ENCODE measurements at places on chromosomes 2 and 18.

GRCh38 chr18:7743256-7743655 is 176.1 kb downstream of the PTPRM start:
- no peak for DNase-seq

DNA sequence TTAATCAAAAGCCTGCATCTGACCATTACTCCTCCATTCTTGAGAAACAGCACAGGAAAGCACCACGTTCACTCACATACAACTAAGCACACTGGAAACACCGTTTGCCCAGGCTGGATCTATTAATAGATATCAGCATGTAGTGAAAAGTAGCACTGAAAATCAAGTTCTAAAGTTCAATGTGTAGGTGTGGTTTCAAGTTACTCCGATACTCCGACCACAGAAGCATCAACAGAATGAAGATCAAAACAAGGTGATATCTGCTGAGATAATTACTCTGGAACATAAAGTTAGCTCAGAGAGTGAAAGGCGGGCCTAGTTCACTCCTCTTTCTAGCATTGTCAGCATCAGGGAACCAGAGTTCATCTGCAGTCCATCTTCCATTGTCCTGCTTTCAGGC is 1367.4 kb upstream of the ACVR2A start:
- no peak for DNase-seq

- DNase-seq, result no peak
These were observed 75.4 kb upstream of the IGFBP5 start for GRCh38 chr2:216770717-216771116.

DNA sequence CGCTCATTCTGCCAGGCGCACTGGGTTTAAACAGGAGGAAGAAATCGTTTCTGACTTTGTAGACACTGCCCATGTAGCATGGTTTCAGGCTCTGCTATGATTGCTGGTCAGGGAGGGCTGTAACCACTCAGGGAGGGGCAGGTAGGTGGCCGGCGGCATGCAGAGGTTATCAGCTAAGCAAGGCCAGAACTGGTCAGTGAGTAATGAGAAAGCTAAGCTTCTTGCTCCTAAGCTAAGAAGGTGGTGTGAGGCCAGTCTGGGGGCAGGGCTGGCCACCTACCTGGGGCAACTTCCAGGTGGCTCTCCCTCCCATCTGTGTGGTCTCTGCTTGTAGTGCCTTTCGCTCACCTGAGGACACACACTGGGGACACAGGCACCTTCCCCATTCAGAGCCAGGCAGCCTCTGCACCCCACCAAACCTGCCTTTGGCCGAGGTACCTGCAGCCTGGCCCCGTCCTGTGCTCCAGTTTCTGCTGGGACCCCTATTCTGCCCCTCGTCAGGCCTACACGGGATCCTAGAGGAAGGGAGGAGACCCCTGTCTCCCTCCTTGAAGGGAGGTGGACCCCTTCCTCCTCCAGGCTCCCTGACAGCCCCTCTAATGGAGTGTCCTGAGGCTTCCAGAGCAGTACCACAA is 195.9 kb downstream of the SEPTIN10 start:
- no peak for DNase-seq

DNA sequence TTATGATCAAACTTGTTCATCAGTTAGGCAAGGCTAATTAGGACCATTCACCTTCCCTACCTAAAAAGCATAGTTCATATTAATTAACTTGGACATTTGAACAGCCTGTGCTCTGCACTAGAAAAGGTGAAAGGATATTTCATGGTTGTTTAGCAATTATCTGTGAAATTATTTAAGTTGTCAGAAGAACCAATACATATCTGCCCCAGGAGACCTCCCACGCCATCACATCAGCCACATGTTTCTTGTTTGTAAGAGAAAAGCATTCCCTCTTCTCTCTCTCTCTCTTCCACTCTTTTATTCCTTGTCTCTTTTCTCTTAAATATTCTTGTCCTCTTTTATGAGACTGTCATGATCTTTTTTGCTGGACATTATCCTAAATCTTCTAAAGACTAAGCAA is 282.0 kb upstream of the RND3 start:
- no peak for DNase-seq

GRCh38 chr2:58006256-58006951 is 40.2 kb upstream of the VRK2 start:
- no peak for DNase-seq

- DNase-seq, result no peak
These were observed 24.8 kb downstream of the FBLN7 start for GRCh38 chr2:112162956-112163355.

DNA sequence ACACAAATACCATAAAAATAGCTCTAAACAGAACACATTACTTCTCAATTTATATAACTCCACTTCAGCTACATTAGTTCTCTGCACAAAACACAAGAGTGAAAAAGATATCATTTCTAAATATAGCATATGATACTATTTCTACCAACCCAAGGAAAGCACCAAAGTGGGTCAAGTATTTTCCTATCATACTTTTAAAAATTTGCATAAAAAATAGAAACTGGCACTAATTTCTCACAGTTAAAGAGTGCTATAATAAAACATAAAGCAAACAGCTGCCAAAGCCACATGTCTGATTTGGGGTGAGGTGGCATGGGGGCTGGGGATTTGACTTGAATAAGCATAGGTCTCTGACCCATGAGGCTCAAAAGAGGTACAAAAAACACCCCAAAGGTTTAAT is 61.5 kb downstream of the BARD1 start:
- DNase-seq, result no peak

GRCh38 chr2:118669654-118670053 is 177.8 kb downstream of the EN1 start:
- DNase-seq, result no peak

GRCh38 chr2:24404491-24404921 is 44.2 kb upstream of the ITSN2 start:
- DNase-seq, result peak; percentile 74

- DNase-seq, result peak; percentile 41
These were observed 536 bp downstream of the VPS54 start for GRCh38 chr2:64018701-64019082.

DNA sequence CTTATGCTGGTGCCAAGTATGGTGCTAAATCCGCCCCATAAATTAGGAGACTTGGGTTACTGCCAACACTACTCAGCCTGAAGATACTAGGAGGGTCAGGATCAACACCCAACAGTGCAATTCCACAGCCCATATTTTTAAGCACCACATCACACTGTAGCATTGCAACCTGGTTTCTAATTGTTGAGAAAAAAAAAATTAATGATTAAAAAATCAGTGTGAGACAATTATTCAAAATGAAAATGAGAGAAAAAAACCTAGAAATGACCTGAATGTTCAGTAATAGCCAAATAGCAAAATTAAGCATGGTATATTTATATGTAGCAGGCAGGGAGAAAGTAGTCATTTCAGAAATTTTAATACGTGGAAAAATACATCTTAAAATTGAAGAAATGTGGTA is 29.2 kb upstream of the HNRNPLL start:
- DNase-seq, result no peak

GRCh38 chr2:158142165-158142564 is 40.5 kb downstream of the UPP2 start:
- DNase-seq, result no peak

DNA sequence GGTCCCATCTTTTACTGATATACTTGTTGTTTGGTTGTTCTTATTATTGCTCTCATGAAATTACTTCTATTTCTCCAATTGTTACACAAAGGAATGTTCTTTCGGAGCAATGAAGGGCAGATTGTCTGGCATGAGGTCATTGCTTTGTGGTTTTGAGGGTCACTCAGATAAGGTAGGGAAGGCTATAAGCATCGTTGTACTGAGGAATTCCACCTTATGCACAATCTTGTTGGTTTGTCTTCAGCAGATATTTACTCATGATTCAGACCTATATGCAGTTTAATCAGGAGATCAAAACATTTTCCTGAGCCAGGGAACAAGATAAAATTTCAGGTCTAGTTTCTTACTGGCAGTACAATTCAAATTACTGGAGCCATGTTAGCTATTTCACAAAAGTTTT is 163.0 kb upstream of the SPHKAP start:
- DNase-seq, result no peak

All from muscle of back (tissue), 13 donors.